Activated B cell treated with CpG ODN at 0.5 μM for 24 hours (primary cell): ENCODE measurements at places on chromosomes 6 and 20.

GRCh38 chr6:14727494-14728395 lies 518.1 kb upstream of the JARID2 start:
- peak overlapping the region; percentile 95 for H3K27ac ChIP-seq
- H3K4me3 ChIP-seq: no peak overlapping the region
- H3K4me1 ChIP-seq: peaks cover 75% of the 10 kb centered on the region
- no peaks in the 10 kb centered on the region for H3K36me3 ChIP-seq
- DNase-seq: no peak

GRCh38 chr6:89749918-89750317 lies 69.7 kb downstream of the MDN1 start:
- H3K27me3 ChIP-seq: no peaks in the 10 kb centered on the region
- DNase-seq: no peak
- no peak overlapping the region for H3K27ac ChIP-seq
- no peaks in the 10 kb centered on the region for H3K4me1 ChIP-seq
- no peak overlapping the region for H3K4me3 ChIP-seq

DNA sequence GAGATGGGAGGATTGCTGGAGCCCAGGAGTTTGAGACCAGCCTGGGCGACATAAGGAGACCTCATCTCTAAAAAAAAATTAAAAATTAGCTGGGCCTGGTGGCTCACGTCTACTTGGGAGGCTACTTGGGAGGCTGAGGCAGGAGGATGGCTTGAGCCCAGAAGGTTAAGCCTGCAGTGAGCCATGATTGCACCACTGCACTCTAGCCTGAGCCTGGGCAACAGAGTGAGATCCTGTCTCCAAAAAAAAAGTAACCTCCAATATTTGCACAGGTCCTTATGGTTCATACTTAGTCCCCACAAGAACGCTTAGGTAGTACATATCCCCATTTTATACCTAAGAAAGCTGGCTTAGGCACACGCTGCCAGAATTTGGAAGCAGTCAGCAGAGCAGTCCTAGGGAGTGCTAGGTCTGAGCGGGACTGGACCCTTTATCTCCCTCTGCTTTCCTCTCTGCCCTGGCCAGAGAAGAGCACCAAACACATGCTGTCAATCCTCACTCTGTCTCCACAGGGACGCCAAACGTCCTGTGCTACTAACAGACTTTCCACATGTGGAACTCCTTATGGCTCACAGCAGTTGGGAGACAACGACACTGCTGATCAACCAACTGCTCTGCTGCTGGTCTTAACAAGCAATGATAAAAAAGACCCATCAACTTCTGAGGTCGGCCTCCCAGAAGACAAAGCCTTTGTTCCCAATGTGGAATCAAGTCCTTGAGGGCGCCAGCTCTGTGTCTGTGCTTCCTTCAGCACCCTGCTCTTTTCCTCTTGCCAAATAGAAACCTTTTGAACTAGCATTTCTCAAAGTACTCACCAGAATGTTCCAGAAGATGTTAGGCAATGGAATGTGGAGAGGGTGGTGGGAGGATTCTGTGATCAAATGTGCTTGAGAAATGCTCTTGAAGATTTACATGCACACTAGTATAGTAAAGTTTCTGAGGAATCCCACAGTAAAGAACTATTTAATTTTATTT lies 226.3 kb upstream of the DTNBP1 start:
- H3K36me3 ChIP-seq: no peaks in the 10 kb centered on the region
- DNase-seq: no peak
- peaks cover 27% of the 10 kb centered on the region for H3K4me1 ChIP-seq
- no peak overlapping the region for H3K4me3 ChIP-seq

- no peak for DNase-seq
- no peak overlapping the region for H3K4me3 ChIP-seq
- peaks cover 7% of the 10 kb centered on the region for H3K36me3 ChIP-seq
- H3K27ac ChIP-seq: no peak overlapping the region
- peaks cover 33% of the 10 kb centered on the region for H3K27me3 ChIP-seq
Observed at GRCh38 chr6:37648465-37649330, 49.0 kb downstream of the MDGA1 start.

DNA sequence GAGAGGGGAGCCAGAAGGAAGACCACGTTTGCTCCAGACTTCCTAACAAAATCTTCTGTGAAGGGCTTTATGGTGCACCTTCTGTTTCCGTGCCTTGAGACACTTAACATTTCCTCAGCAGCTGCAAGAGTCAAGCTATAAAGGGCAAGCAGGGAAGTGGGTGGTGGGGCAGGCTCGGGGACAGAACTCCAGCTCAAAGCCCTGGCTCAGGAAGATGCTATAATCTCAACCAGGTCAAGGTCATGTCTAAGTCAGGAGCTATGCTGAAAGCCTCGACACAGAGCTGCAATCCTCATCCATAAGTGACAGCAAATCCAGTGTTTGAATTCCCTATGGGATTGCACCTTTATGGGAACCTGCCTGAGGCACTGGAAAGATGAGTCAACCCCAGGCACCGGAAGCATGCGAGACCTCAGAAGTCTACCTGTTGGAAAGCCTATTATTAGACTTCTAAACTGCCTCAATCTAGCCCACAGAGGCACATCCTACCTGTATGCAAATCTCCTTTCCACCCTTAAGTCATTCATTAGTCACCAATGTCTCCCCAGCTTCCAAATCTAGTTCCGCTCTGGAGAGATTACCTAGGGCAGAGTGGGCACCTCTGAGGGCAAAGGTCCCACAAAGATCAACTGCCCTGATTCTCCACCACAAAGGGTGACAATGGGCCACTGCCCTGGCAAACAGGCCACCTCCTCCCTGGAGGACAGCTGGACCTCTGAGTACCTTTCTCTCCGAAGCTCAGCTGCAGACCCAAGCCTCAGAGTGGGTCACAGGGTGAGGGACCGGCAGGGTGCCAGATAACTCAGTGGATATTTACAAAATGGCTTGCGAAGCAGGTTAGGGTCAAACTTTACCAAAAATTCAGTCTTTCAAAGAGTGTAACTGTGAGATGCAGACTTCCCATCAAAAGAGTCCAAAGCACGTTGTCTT lies 287.0 kb downstream of the CDC5L start:
- H3K27ac ChIP-seq: no peak overlapping the region
- no peak overlapping the region for H3K4me3 ChIP-seq
- H3K36me3 ChIP-seq: no peaks in the 10 kb centered on the region
- H3K27me3 ChIP-seq: peaks cover 14% of the 10 kb centered on the region
- H3K4me1 ChIP-seq: no peaks in the 10 kb centered on the region
- no peak for DNase-seq

DNA sequence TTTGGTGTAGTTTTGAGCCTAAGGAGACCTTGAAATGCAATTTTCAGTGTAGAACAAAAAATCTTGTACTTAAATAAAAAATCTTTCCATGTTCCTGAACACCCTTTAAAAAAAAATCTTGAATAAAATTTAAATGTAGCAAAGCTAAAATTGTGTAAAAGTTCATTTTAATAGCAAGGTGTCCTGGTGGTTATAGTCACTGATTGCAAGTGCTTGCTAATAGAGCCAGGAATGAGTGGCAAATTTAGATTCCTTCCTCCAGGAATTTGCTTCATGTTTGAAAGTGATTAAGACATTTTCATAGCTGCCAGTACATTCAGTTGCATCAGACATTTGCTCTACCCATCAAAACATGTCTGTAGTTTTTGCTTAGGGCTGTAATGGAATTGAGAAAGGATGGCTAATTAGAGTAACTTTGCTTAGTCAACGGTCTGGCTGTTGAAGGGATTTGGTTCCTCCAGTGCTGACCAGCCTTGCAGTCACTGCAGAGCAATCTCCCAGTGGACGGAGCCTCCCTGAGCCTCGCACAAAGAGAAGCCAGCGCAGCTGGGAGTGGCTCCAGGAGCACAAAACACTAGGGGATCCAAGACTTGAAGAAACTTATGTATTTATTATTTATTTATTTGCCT lies 36.5 kb downstream of the AKAP12 start:
- H3K4me3 ChIP-seq: no peak overlapping the region
- no peak overlapping the region for H3K27ac ChIP-seq
- H3K27me3 ChIP-seq: peaks cover 5% of the 10 kb centered on the region
- DNase-seq: no peak
- H3K4me1 ChIP-seq: no peaks in the 10 kb centered on the region

- peaks cover 35% of the 10 kb centered on the region for H3K4me1 ChIP-seq
- peaks cover 35% of the 10 kb centered on the region for H3K36me3 ChIP-seq
- H3K4me3 ChIP-seq: no peak overlapping the region
- H3K27ac ChIP-seq: no peak overlapping the region
- no peak for DNase-seq
- H3K27me3 ChIP-seq: no peaks in the 10 kb centered on the region
Observed at GRCh38 chr6:149035766-149036165, 281.7 kb upstream of the TAB2 start.

- H3K27ac ChIP-seq: no peak overlapping the region
- no peak overlapping the region for H3K4me3 ChIP-seq
- H3K36me3 ChIP-seq: peaks cover 9% of the 10 kb centered on the region
- peaks cover 5% of the 10 kb centered on the region for H3K4me1 ChIP-seq
- no peaks in the 10 kb centered on the region for H3K27me3 ChIP-seq
Observed at GRCh38 chr6:130906736-130907381, 79.7 kb downstream of the SMLR1 start.

DNA sequence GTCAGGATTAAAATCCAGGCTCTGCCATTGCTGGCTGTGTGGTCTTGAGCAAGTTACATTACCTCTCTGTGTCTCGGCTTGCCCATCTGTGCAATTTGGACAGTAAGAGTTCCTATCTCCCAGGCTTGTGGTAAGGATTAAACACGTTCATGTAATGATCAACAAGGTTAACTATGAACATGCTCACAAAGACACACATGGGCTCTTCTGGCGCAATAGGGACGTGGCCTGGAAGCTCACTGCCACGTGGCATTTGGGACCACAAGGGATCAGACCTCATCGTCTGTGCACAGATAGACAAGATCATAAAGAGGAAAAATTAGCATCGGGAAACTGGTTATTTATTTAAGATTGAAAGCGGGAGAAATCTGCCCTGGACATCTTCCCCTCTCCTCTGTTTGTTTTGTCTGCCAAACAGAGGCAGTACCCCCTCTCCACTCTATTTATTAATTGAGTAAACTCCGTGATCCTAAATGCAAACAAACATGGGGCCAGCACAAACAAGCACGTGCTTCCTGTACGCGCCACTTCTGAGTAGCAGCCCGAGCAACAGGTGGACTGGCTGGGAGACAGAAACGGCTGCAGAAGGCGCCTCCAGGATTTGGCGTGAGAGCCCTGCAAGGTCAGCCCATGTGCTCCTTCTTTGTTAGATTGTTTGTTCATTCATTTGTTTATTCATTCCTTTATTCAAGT lies 95.0 kb downstream of the CDH26 start:
- no peak overlapping the region for H3K27ac ChIP-seq
- H3K4me3 ChIP-seq: no peak overlapping the region
- H3K36me3 ChIP-seq: no peaks in the 10 kb centered on the region
- no peak for DNase-seq
- H3K27me3 ChIP-seq: peaks cover 19% of the 10 kb centered on the region
- peaks cover 23% of the 10 kb centered on the region for H3K4me1 ChIP-seq

GRCh38 chr20:62429455-62430310 lies 2.3 kb upstream of the RBBP8NL start:
- no peaks in the 10 kb centered on the region for H3K36me3 ChIP-seq
- H3K4me3 ChIP-seq: no peak overlapping the region
- DNase-seq: no peak
- H3K27ac ChIP-seq: no peak overlapping the region
- peaks cover 27% of the 10 kb centered on the region for H3K27me3 ChIP-seq
- H3K4me1 ChIP-seq: no peaks in the 10 kb centered on the region

GRCh38 chr20:61442075-61442670 lies 190.1 kb downstream of the CDH4 start:
- no peak overlapping the region for H3K27ac ChIP-seq
- H3K4me1 ChIP-seq: no peaks in the 10 kb centered on the region

DNA sequence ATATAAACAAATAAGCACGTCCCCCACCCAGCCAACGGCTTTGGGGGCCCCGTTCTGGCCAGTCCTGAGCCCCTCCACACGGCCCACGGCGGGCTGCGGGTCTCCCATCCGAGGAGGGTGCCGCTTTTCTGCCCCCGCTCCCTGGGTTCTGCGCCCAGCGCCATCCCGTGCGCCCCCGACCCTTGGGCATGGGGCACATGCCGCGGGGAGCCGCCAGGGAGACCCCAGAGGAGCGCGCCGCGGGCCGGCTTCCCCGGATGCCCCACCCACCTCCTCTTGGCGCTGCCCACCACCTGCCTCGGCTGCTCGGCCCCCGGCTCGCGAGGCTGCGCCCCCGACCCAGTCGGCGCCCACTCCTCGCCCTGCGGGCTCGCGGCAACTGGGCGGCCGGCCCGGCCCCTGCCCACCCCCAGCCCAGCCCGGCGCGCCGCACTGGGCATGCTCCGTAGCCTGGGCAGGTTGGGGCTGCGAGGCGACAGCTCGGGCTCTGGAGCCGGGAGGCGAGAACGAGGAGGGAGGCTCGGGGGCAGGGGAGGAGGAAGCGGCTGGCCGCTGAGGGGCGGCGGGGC lies 570 bp upstream of the PLCB4 start:
- no peak for DNase-seq
- H3K36me3 ChIP-seq: no peaks in the 10 kb centered on the region
- H3K27me3 ChIP-seq: peaks cover 28% of the 10 kb centered on the region
- H3K4me1 ChIP-seq: peaks cover 3% of the 10 kb centered on the region

DNA sequence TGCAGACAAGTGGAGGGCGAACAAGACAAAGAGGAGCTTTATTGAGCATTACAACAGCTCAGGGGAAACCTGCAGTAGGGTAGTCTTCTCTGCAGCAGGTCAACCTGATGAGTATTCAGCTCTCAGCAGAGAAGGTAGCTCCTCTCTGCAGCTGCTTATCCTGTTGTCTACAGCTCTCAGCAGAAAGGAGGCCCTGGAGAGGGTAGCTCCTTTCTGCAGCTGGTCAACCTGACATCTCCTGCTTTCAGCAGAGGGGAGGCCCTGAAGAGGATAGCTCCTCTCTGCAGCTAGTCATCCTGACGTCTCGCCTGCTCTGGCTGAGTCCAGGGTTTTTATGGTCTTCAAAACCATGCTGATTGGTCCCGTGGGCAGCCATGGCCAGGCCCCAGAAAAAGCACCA lies 113.6 kb downstream of the CD24 start:
- peaks cover 5% of the 10 kb centered on the region for H3K36me3 ChIP-seq
- no peak overlapping the region for H3K27ac ChIP-seq
- H3K4me1 ChIP-seq: no peaks in the 10 kb centered on the region

DNA sequence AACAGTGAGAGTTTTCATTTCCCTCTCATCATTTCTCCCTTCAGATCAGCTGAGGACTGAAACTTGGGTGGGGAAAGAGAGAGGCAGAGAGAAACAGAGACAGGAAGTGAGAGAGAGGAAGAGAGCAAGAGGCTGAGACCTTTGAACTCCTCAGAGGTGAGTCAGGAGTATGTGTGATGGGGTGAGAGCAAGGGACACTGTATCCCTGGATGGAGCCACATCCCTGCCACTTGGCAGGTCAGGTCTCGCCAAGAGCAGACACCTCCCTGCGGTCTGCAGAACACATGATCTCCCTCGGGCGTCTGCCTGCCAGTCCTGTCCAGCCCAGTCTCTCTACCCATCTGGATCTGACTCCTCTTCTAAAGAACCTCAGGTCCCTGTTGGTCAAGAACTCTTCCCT lies 62.7 kb upstream of the SYNDIG1 start:
- DNase-seq: no peak
- no peak overlapping the region for H3K4me3 ChIP-seq
- H3K27me3 ChIP-seq: peaks cover 2% of the 10 kb centered on the region
- H3K4me1 ChIP-seq: no peaks in the 10 kb centered on the region
- H3K36me3 ChIP-seq: no peaks in the 10 kb centered on the region

GRCh38 chr6:79784395-79784753 lies 153.2 kb downstream of the SH3BGRL2 start:
- no peak for DNase-seq
- no peaks in the 10 kb centered on the region for H3K4me1 ChIP-seq
- no peaks in the 10 kb centered on the region for H3K36me3 ChIP-seq

- DNase-seq: no peak
- no peaks in the 10 kb centered on the region for H3K4me1 ChIP-seq
- H3K27me3 ChIP-seq: peaks cover 2% of the 10 kb centered on the region
- H3K4me3 ChIP-seq: no peak overlapping the region
- H3K27ac ChIP-seq: no peak overlapping the region
Observed at GRCh38 chr6:112008482-112008881, 45.4 kb upstream of the CCN6 start.

GRCh38 chr20:56988446-56988845 lies 278.0 kb downstream of the BMP7 start:
- no peak overlapping the region for H3K4me3 ChIP-seq
- no peak for DNase-seq
- H3K27ac ChIP-seq: no peak overlapping the region
- H3K36me3 ChIP-seq: no peaks in the 10 kb centered on the region
